NCI-H446 (cell line): ENCODE measurements at places on chromosomes 6 and 20.
A peak's percentile ranks its signal among the peaks of the same experiment; 100 is the strongest.

DNA sequence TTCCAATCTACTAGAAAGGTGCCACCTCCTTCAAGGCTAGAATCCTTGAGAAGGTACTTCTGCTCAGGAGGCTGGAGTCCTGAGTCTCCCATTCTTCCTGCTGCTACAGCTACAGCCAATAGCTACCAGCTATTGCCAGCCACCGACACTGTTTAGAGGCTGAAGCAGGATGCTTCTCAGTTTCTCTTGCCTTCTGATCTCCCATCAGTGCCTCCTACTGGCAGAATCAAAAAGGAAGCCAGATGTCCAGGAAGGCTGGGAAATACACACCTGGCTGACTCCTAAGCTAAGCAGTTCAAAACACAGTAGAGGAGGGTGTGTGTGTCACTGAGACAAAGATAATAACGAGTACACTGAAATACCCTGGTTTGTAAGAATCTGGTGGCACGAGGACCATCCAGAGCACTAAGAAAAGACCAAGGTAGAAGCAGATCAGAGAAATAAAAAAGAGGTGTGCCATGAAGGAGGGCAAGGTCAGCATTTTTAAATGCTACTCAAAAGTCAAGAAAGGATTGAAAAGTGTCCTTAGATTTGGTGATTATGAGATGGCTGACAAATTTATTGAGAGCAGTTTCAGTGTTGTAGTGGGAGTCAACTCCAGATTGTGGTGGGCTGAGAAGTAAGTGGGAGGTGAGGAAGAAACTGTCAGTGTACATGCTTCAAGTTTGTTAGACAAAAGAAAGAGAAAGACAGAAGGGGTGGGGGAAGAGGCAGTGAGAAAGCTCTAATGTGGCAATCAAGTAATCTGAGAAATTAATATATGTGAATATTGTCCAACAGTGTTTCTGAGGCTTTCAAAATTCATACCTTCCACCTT is 2.3 kb upstream of the HLA-DMA start:
- no peak for DNase-seq

- DNase-seq = peak; percentile 55
These were observed 118.5 kb downstream of the GFRAL start for GRCh38 chr6:55445648-55446204.

DNA sequence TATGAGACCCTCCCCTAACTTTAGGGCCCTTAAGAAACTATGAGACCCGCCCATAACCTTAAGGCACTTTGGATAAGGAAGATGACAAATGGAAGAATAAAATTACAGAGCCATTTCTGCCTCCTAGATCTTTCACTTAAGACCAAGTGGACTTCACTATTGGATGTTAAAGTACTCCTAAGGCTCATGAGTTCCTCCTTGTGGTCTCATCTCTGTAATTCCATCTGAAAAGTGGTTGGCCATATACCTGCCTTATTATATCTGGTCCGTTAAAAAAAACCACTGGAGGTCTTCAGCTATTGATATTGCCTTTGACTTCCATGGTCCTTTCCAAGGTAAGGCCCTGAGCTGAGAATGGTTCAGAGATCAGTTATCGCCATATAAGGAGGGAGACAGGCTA is 310.3 kb downstream of the EYA4 start:
- no peak for DNase-seq

GRCh38 chr6:23611776-23612381 is 514.1 kb upstream of the NRSN1 start:
- DNase-seq = peak; percentile 3

- DNase-seq = no peak
These were observed 23.9 kb downstream of the TRERF1 start for GRCh38 chr6:42427871-42428270.

- DNase-seq = peak; percentile 36
These were observed 6.0 kb upstream of the FASTKD5 start for GRCh38 chr20:3165473-3166337.

DNA sequence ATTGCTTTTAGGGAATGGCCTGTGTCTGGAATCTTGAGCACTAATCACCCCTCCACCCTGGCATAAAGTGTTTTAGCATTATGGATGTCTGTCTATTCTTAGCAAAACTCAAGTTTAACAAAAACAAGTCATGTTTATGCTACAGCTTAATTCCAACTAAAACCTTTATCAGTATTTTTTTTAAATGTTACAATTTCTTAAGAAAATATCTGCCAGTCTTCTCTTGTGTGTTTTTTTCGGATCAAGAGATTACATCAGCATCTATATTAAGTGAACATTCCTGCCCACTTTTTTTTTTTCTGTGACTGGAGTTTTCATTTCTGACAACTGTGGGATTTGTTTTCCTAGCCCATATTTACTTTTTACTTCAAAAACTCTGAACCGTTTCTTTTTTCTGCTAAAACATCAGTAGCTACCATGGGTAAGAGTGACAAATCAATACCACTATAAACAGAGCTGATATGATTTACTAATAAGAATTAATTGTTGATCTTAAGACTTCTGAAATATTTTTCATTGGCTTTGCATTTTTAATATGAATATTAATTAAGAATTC is 94.3 kb downstream of the EDN1 start:
- DNase-seq = no peak

GRCh38 chr20:3275966-3276679 is 37.1 kb upstream of the SLC4A11 start:
- peak; percentile 60 for DNase-seq

DNA sequence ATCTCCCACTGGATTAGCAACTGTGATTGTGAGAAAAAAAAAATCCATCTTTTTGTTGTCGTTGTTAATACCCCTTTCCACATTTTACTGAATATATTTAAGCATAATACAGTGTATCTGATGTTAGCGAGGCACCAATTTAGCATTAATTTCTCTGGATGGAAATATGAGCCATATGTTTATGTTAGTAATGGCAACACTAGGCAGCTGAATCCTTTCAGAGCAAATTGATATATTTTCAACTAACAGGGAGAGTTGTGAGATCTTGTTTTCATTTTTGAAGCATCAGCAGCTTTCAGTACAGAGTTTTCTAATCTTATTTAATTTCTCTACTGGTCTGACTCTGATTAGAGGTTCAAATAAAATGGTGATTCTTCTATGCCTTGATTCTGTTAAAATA is 84.8 kb upstream of the HDAC2 start:
- no peak for DNase-seq

DNA sequence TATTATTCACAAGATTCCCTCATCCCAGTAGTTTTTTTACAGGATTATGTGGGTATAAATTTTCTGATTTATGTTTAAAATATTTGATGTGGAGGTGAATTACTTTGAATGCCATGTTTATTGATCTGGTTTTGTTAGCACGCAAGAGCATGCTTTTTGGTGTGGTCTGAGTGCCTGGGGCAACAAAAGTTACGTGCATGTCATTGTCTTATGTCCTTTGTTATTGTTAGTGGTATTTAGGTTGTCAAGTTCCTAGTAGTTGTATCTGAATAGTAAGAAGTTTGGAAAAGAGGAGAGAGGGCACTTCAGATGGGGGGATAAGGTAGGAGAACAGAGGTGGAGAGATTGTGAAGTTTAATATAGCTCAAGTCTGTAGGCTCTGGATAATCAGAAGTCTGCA is 95.0 kb downstream of the ATRN start:
- no peak for DNase-seq

DNA sequence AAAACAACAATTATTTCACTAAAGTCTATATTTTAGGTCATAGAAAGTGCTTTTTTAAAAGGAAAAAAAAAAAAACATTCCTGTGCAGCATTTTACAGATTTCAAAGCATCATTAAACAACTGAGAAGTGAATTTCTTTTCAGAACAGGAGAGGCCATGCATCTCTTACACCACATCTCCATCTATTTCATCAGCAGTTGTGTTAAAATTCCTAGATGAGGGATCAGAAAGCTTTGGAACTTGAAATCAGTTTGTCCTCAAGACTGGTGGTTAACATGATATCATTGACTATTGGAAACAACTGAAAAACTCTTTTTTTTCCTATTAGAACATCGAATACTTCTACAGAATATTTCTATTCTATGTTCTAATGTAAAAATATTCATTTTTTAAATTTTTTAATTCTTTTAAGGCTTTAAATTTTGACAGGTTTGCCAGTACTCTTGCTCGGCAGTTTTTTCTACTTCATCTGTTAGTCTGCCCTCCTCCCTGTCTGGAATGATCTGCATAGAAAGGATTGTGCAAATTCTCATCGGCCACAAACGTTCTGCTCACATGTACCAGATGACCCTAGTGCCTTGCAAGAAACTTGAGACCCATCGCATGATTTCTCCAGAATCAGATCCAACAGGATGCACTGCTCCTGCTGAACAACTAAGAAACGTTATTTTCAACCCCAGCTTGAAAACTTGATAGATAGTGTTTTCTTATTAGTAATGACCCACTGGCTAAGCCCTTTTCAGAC is 411.0 kb upstream of the AGPAT4 start:
- no peak for DNase-seq

DNA sequence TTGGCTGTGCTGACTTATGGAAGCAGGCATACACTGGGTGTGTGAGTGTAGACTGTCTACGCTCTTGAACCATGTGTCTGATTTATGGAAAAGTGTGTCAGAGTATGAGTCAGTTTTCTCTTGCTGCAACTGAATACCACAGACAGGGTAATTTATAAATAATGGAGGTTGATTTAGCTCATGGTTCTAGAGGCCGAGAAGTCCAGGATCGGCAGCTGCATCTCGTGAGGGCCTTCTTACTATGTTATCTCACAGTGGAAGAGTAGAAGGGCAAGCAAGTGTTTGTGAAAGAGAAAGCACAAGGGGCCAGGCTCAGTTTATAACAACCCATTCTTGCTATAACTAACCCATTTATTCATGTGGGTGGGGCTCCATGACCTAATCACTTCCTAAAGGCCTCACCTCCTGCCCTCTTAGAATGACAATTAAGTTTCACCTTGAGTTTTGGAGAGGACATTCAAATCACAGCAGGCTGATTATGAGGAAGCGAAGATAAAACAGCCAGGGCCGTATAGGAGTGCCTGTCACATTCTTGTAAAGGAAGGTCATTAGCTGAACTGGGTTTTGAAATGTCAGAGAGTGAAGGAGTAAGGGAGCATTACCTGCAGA is 6.7 kb downstream of the GPR31 start:
- no peak for DNase-seq

DNA sequence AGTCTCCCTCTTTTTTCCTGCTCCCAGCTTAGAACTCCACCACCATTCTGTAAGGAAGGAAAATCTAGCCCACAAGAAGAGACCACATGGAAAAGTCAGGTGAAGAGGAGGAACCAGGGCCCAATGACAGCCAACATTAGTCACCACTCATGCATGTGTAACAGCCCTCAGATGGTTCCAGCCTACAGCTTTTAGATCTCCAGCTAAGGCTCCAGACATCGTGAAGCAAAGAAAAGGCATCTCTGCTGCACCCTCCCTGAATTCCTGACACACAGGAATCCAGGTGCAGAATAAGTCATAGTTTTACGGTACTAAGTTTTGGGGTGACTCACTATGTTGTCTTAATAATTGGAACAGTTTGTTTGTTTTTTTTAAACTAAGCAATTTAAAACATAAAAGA is 25.5 kb downstream of the DCDC2 start:
- no peak for DNase-seq

DNA sequence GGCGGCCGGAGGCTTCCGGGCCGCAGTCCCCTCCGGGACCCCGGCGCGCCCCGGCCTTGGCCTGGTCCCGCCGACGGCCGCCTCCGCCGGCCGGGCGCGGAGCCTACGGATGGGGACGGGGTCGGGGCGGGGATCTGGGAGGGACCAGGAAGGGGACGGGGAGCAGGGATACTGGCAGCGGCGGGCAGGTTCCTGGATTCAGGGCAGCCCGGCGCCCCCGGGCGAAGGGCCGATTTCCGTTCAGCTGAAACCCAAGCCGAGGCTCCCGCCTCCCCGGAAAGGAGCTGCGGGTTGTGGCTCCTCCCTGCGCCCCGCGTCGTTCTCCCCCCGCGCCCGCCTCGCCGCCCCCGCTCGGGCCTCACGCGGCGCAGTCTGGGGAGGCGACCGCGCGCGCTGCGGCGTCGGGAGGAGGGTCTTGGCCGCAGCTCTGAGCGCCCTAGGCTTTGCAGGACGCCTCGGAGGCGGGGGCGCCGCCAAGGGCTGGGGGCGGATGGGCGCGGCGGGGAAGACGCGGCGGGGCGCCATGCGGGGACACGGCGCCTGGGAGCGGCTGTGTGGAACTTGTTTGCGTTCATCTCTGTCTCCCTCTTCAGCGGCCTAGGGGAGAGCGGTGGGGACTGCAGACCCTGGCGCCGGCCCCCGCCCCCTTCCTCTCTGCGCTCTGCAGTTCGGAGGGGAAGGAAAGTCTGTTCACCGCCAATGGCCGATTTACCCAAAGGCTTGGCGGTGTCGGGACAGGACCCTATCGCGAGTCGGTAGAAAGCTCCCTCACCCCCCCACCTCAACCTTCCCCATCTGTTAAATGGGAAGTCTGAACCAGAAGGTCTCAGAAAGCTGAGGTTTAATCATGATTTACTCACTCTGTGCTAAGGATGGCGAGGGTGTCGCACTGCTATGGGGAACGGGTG is 22.7 kb upstream of the TMEM181 start:
- peak; percentile 46 for DNase-seq
